ENCODE measurements at places on chromosomes 5 and 9. TPM values are rescaled to one million over a fixed set of nuclear protein-coding genes. Genes with fewer than 3 reads are reported as not detected.

Gene DEPDC1B
- total RNA-seq, result 41.6 TPM

Gene ANKRD55
- 3.6 TPM for total RNA-seq

Gene LHX6
- 13.4 TPM for total RNA-seq

Gene CNTFR
- not detected for total RNA-seq

Gene CENPK
- 40.2 TPM for total RNA-seq

Gene TMEM174
- total RNA-seq, result not detected

Gene FAM151B
- total RNA-seq, result not detected

Gene FLT4
- total RNA-seq, result 0.47 TPM

Gene FCN2
- total RNA-seq, result not detected

Gene CCDC180
- total RNA-seq, result 2.3 TPM

Gene PCDHGA5
- 0.18 TPM for total RNA-seq

Gene PALM2AKAP2
- total RNA-seq, result not detected

Gene ENTPD2
- total RNA-seq, result 0.85 TPM

Gene ZNF300
- total RNA-seq, result 8.1 TPM

Gene WDR31
- 1.4 TPM for total RNA-seq

Gene LOX
- 0.09 TPM for total RNA-seq

Gene SDHA
- 191 TPM for total RNA-seq

Gene PAPPA
- 0.20 TPM for total RNA-seq

Gene MRPS30
- total RNA-seq, result 114 TPM

Gene GPR151
- not detected for total RNA-seq

Gene SLIT3
- total RNA-seq, result 0.04 TPM
